ENCODE measurements at places on chromosomes 11 and 22. TPM values are rescaled to one million over a fixed set of nuclear protein-coding genes. Genes with fewer than 3 reads are reported as not detected.
A peak's percentile ranks its signal among the peaks of the same experiment; 100 is the strongest.

DNA sequence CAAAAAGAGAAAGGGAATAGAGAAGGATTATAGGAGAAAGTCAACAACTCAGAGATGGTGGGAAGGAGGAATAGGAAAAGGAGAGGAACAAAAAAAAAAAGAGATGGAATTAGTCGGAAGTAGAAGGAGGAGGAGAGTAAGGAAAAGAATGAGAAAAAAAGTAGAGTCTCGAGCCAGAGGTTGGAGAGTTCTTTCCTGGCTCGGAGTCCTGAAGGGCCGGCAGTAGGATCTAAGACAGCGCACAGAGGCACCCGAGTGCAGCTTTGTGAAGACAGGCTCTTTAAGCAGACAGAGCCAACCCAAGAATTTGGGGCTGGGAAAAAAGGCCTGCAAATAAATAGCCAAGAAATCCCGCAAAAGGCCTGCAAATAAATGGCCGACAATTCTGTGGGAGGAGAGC, 170.4 kb upstream of the CCDC90B start:
- DNase-seq = no peak

DNA sequence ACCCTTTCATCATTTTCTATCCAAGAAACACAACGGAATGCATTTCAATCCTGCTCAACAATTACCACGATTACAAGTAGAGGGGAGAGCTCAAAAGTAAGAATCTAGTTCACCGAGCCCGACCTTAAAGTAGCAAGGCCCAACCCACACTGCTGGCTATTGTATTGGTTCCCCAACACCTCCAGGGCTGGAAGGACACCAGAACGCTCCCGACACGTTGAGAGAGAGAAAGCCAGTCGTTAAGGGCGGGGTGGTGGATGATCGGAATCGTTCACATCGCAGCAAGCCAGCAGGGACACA, 690 bp downstream of the CKAP5 start:
- DNase-seq = peak; percentile 17

DNA sequence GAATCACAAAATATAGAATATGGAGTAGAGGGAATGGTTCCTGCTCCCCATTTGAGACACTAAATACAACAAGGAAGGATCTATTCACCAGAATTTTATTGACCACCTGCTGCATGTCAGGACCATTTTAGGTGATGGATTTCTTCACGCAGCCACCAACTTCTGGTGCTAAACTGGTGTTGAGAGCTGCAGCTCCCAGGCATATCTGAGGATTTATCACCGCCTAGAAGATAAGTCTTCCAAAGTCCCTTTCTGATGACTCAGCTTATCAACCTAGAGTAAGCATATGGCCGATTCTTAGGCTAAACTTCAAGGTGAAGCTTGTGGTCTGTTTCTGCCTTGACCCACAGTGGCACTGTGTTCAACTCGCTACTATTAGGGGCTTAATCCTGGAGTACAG, 6.7 kb downstream of the DDI1 start:
- DNase-seq = peak; percentile 11

DNA sequence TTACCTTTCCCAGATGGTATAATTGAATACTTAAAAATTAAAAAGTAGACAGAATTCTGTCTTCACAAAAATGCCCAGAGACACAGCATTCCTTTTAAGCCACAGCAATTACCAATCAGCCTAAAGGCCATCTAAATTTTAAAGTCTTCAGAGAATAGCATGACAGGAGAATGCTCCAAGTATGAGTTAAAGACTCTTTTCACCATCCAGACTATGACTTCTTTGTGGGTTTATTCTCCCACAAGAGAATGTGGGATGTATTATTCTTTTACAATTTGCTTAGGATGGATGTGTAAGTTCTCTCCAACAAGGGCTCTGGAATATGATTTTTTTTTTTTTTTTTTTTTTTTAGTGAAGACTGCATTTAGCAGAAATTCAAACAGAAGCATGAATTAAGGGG, 249.9 kb downstream of the TTC28 start:
- DNase-seq = no peak

DNA sequence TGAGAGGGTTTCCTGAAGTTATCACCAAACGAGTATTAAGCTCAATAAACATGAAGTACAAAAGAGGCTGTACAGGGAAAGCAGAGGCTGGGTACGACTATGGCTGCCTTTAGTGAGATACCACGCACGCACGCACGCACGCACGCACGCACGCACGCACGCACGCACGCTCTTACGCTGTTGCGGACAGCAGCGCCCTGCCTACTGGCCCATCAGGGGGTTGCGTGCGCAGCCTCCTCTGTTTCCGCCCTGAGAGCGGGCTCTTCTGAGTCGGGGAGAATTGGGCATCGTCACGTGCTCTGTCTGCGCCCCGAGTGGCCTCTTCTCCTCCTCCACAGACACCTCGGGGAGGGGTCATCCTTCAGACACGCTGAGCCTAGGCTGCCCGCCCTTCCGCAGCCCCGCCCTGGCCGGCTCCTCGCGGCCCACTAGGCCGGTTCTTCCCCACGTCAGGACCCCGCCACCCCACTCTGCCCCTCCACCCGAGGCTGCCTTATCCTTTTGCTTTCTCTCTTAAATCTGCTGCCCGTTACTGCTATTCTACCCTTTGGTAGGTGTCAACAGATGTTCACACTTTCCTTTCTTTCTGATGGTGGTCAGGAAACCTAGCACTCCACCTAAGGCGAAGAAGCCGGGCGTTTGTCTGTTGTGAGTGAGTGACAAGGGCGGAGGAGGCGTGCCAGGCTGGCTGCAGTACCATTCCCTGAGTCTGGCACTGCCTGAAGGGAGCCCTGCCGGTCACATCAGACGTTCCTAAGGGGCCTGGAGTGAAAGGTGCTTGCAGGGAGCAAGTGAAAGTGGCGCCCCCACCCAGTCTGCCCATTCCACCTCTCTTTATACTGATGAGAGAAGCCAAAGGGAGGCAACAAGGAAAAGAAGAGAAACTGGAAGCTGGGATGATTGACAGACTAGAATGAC, 300.4 kb upstream of the B3GAT1 start:
- DNase-seq = no peak

DNA sequence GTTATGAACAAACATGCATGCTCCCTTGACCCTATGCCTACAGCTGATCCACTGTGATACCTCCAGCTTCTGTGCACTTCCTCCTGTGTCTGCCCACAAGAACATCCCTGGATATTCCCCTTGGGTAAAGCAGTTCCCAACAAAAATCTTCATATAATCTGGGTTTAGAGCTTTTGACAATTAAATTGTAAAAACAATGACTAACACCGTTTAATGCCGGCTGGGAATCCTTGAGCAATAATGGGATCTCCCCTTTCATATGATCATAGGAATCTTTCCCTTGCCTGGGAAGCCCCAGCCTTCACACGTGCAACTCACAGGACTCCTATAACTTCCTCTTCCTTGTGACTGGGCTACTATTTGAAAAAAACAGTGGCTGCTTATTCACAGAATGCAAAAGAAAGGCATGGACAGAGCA, 6.3 kb upstream of the ZC3H12C start:
- DNase-seq = peak; percentile 85

- no peak for DNase-seq
Observed at GRCh38 chr11:114019046-114019445, 40.5 kb upstream of the ZBTB16 start.

DNA sequence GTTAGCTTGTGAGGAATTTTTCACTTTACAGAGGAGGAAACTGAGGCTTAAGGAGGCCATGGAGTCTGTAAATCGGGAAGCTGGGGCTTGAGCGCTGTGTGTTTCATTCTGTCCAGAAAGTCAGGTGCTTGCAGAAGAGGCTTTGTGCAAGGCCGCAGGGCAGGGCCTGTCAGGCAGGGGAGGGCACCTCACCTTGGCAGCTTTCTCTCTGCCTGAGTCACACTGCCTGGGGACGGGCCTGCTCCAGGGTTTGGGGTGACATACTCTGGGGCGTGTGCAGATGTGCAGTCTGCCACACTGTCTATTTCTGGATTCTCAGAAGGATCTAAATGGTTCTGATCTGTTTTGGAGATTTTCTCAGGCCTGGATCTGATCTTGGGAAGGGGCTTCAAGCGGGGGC, 8.4 kb downstream of the INCENP start:
- DNase-seq = no peak

GRCh38 chr11:106990331-106990730, 27.9 kb downstream of the GUCY1A2 start:
- peak; percentile 38 for DNase-seq

GRCh38 chr11:108226036-108226435, 3.2 kb downstream of the ATM start:
- DNase-seq = no peak

GRCh38 chr11:12494699-12495098, 117.3 kb downstream of the PARVA start:
- peak; percentile 84 for DNase-seq

DNA sequence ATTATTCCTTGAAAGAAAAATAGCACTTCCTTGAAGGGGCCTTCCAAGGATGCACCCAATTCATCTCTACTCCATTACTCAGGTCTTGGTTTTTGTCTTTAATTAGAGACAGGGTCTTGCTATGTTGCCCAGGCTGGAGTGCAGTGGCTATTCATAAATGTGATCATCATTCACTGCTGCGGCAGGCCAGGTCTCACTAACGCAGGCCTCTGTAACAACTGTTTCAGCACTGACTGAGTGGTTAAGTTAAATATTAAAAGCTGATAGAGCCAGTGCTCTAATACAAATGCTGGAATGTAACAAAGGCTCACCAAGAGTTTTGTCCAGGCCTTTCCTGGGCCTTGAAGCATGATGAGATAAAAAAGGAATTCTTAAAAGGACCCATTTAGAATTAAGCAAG, 61.4 kb upstream of the GNAZ start:
- no peak for DNase-seq

- DNase-seq = no peak
Observed at GRCh38 chr11:3129181-3129590, 35.9 kb downstream of the OSBPL5 start.

The HBG2 gene
- total RNA-seq = not detected

DNA sequence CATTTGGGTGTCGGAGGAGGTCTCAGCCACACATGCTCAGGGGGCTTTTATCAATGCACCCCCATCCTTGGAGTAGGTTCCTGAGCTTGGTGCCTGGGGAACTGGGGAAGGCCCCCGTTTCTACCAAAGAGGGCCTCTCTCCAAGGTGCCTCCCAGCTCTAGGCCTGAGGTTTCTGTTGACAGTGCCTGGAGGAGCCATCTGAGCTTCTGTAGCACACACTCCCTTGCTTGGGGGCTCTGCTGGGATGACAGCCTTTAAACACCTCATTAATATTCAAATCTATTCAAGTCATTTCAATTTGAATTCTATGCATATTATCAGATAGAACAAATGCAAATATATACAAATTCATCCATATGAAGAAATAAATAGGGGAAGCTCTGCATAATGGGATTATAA, 18.9 kb downstream of the KIRREL3 start:
- no peak for DNase-seq

GRCh38 chr11:76838678-76839068, 22.0 kb upstream of the ACER3 start:
- DNase-seq = no peak

GRCh38 chr11:57936050-57936418, 87.6 kb upstream of the OR9Q1 start:
- no peak for DNase-seq

The NLRP10 gene
- total RNA-seq = 3.9 TPM

- peak; percentile 60 for DNase-seq
Observed at GRCh38 chr22:21642584-21643448, 714 bp downstream of the SDF2L1 start.

DNA sequence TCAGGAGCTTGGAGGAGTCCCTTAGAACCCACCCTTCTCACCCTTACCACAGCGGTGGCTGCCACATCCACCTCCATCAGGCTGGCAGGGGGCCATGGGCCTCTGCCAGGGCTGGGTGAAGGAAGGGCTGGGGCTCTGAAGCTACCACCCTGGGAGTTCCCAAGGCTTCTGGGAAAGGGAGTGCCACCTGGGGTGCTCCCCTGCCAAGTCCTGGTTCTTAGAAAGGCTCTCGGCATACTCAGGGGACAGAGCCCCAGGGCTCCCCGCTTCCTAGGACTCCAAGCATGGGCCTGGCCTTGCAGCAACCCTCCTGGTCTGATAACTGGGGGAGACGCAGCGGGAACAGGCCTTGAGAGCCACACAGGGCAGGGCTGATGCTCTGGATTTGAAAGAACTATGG, 438 bp upstream of the PLA2G3 start:
- no peak for DNase-seq

The C11orf91 gene
- not detected for total RNA-seq

The C22orf15 gene
- 1.6 TPM for total RNA-seq

The SMTNL1 gene
- not detected for total RNA-seq

Measured in fibroblast of villous mesenchyme (primary cell).